SK-N-MC (cell line): ENCODE measurements at places on chromosomes 12 and 14.

GRCh38 chr14:61518403-61518802, 176.9 kb upstream of the HIF1A start:
- DNase-seq: no peak

DNA sequence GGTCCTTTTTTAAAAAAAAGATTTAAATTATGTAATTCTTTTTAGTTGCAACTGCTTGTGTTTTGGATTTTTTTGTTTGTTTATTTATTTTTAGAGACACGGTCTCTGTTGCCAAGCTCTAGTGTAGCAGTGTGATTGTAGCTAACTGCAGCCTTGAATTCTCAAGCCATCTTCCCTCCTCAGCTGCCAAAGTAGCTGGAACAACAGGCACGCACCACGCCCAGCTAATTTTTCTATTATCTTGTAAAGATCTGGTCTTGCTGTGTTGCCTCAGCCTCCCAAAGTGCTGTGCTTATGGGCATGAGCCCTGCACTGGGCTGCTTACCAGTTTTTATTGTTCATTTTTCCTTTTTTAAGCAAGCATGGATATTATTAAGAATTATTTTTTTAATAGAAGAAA, 10.6 kb upstream of the ART4 start:
- DNase-seq: no peak

- no peak for DNase-seq
Observed at GRCh38 chr12:123199936-123200335, 33.0 kb downstream of the MPHOSPH9 start.

GRCh38 chr14:33643426-33644181, 307.3 kb downstream of the EGLN3 start:
- DNase-seq: no peak

- no peak for DNase-seq
Observed at GRCh38 chr14:50551877-50552276, 8.1 kb upstream of the ATL1 start.

- no peak for DNase-seq
Observed at GRCh38 chr12:13176256-13176655, 20.3 kb upstream of the EMP1 start.

- no peak for DNase-seq
Observed at GRCh38 chr12:52120951-52121823, 41.7 kb downstream of the SMIM41 start.

GRCh38 chr12:64566831-64567517, 43.3 kb upstream of the RASSF3 start:
- DNase-seq: no peak

DNA sequence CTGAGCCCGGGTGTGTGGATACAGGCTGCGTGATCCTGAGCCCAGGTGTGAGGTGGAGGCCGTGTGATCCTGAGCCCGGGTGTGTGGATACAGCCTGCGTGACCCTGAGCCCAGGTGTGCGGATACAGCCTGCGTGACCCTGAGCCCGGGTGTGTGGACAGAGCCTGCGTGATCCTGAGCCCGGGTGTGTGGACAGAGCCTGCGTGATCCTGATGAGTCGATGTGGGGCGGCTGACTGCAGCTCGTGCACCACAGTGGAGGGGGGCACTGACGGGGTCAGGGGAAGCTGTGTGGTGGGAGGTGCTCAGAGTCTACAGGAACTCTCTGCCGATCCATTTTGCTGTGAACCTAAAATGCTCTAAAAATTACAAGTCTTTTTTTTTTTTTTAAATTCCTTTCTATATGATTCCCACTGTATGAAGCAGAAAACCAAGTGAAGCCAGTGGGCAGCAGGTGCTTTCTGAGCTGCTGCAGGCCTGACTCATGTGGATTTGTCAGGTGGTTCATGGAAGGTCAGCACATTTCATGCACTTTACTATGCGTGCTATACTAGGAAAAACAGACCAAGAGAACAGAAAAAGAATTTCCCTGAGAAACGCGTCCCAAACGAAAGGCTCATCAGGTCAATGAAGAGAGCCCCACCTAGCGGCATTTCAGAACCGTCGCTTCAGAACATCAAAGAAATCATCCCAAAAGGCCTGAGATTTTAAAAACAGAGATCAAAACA, 19.3 kb downstream of the BRF1 start:
- peak; percentile 14 for DNase-seq

DNA sequence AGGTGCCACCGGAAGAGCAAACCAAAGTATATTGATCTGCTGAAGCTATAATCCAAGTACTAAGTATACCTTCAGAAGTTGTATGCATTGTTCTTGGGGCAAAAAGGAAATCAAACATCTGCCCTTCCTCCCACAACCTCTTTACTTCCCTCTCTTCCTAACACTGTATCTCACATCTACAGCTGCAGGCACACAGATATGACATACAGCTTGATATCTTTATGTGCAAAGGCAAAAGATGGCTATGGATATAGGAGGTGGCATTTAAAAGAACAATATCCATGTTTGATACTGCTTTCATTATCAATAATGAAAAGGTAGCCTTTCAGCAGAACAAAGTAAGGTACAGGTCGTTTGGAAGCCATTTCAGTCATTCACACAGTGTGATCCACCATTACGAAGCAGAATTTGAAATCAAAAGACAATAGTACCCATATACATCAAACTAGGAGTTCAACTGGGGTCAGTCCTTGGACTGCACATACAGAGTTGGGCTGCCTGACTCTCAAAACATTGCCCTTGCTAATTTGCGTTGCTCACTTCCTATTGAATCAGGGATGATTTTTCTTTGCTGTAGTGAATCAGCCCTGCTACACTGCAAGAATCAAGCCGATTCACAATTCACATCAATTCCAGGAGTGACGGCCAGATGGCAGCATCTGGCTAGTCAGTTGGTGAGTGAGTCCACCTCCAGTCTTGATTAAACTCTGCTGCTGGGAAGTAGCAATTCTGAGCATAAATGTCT, 8.9 kb downstream of the ANG start:
- DNase-seq: no peak

GRCh38 chr14:58705066-58705465, 67.3 kb downstream of the DACT1 start:
- DNase-seq: no peak

DNA sequence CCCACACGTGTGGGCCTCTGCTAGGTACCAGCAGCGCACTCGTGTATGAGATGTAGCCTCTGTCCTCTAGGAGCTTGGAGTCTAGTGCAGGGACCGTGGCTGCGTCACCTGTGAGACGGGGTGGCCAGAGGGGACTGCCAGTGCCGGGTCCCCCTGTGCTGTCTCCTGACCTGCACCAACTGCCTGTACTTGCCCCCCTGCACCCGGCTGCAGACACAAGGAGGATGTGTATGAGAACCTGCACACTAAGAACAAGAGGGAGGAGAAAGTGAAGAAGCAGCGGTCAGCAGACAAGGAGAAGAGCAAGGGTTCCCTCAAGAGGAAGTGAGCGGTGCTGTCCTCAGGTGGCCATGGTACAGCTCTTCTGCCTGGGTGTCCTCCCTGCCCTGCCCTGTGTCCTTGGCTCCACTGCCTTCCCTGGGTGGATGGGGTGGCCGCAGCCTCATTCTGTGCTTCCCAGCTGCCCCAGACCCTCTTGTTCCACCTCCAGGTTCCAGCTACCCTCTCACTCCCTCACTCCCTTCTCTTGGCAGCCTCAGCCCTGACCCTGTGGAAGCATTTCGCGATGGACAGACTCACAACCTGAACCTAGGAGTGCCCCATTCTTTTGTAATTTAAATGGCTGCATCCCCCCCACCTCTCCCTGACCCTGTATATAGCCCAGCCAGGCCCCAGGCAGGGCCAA, 9.6 kb downstream of the PTPN6 start:
- DNase-seq: no peak

- DNase-seq: no peak
Observed at GRCh38 chr12:127803545-127803944, 463.4 kb upstream of the TMEM132C start.

- no peak for DNase-seq
Observed at GRCh38 chr14:65238456-65238855, 136.1 kb upstream of the MAX start.

DNA sequence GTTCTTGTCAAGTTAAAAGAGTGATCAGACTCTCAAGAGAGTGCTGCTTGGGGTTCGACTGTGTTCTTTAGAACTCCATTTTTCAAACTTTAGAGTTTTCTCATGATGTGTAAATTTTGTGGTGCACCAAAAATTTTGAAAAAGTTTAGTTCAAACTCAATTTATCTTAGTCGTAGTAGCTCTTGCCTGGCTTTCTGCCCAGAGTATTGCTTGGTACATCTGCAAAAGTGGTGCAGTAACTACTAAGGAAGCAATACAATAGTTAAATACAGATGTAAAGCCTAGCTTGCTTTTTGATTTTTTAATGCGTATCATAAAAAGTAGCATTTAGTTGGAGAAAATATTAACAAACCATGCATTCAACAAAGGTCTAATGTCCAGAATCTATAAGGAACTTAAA, 9.5 kb upstream of the CCDC91 start:
- no peak for DNase-seq

GRCh38 chr12:59077575-59078426, 157.5 kb upstream of the LRIG3 start:
- DNase-seq: no peak

DNA sequence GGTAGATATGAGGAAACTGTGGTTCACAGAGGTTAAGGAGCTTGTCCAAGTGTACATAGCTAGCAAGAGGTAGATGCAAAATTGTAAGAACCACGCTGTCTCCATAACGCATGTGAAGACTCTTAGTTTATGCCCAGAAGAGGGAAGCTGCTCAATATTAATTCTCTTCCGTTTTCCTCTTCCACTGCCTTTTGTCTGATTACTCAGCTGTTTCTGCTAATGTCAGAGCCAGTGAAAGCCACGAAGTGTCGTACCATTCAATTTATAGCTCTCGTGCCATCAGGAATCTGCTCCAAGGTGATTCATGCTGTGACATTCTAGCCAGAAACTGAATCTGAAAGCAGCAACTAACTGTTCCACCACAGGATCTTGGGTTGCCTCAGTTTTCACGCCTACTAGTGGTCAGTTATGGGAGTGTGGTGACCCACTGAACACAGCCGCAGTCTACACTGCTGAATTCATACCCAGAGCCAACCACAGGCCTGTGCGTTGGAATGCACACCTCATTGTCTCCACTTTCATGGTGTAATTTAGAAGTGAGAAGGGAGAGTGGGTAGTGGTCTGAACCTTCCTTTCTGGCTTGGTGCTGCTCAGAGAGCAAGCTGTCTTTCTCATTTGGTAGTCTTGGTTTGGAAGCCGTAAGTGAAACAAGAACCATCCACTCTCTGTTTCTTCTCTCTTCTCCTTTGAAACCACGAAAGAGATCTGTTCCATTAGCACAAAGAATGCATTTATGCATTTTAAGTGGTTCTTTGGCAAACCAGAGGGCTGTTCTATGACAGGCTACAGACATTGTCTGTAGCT, 74.2 kb upstream of the NAP1L1 start:
- DNase-seq: no peak

- no peak for DNase-seq
Observed at GRCh38 chr12:127570793-127571360, 696.1 kb upstream of the TMEM132C start.

GRCh38 chr12:25830456-25830855, 128.0 kb upstream of the RASSF8 start:
- no peak for DNase-seq

DNA sequence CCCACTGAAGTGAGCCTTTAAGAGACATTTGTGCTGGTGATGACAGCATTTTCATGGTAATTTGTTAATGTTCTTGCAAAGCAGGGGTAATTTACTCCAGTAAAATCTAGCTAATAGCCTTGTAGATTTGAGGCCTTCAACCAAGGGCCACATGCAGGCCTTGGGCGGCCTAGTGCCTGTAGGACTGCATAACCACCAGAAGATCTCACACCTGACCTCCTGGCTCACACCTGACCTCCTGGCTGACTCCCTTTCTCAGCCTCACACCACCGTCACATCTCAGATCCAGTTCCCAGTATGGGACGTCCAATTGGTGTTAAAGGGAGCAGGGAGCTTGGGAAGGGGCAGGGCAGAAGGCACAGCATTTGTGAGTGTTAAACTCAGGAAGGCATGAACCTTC, 26.9 kb downstream of the C12orf42 start:
- no peak for DNase-seq

DNA sequence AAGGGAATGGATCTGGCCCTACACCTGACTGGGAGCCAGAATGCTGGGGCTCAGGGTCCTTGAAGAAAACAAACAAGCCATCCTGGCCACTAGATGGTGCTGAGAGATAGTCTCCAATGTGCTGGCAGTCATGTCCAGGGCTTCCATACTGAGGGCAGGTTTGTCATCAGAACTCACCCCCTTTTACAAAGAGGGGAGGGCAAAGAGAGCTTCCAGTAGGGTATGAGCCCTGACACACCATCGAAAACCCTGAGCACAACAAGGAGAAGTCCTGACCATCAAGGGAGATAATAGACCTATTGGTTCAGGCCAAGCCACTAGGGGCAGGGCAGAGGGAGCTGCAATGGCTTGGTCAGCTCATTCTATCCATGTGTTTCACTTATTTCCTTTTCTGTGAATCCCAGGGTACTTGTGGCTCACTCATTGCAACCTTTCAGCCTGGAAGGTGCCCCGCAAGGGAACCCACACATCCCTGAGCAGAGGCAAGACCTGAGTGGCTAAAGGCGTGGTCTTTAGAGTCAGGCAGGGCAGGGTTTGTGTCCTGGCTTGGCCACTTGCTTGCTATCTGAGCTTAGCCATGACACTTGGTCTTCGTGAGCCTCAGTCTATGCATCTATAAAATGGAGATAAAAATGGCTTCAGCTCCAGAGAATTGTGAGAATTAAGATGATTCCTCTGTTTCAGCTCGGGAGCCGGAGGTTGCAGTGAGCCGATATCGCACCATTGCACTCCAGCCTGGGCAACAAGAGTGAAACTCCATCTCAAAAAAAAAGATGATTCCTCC, 6.2 kb upstream of the PLEKHH1 start:
- peak; percentile 20 for DNase-seq

DNA sequence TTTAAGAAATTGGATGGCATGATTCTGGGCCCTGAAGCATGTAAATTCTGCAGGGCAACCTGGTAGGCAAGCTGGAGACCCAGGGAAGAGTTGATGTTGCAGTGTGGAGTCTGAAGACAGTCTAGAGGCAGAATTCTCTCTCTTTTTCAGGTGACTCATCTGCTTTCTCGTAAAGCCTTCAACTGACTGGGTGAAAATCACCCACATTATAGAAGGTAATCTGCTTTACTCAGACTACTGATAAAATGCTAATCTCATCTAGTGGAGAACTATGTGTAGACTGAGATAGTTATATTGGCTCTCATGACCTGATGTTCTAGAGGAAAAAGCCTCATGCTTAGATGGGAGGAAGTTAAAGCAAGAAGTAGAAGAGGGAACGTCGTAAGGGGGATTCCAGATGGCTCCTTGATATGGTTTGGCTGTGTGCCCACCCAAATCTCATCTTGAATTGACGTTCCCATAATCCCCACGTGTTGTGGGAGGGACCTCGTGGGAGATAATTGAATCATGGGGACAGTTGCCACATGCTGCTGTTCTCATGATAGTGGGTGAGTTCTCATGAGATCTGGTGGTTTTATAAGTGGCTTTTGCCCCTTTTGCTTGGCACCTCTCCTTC, 723.8 kb downstream of the BCL11B start:
- DNase-seq: no peak

- DNase-seq: no peak
Observed at GRCh38 chr12:28083840-28084678, 106.2 kb upstream of the CCDC91 start.

DNA sequence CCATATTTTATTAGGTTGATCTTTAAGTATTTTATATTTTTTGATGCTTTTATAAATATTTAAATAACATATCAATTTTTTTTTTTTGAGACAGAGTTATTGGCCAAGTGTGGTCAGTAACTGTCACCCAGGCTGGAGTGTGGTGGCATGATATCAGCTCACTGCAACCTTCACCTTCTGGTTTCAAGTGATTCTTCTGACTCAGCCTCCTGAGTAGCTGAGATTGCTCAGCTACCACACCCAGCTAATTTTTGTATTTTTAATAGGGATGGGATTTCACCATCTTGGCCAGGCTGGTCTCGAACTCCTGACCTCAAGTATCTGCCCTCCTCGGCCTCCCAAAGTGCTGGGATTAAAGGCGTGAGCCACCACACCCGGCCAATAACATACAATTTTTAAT, 71.1 kb downstream of the FUT8 start:
- DNase-seq: no peak
